ENCODE measurements at places on chromosomes 2 and 18.

- DNase-seq = no peak
These were observed 31.3 kb upstream of the PTPN4 start for GRCh38 chr2:119728421-119728820.

- no peak for DNase-seq
These were observed 235.3 kb downstream of the ZNF407 start for GRCh38 chr18:74832999-74833398.

GRCh38 chr2:215917953-215918620 is 95.3 kb downstream of the MREG start:
- no peak for DNase-seq

DNA sequence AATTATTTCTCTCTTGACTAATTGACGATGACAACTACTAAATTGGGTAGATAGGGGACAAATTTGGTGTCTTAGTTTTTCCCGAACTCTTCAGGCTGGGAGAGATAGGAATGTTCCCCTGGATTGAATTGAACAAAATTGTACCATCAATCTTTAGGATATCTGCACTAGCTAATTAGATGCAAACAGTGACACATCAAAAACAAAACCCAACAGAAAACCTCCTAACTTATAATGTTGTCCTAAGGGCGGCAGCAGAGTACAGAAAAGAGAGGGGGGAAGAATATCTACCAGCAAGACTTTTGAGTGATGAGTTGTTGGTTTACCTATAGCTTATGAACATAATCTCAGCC is 342.9 kb downstream of the INSIG2 start:
- no peak for DNase-seq

DNA sequence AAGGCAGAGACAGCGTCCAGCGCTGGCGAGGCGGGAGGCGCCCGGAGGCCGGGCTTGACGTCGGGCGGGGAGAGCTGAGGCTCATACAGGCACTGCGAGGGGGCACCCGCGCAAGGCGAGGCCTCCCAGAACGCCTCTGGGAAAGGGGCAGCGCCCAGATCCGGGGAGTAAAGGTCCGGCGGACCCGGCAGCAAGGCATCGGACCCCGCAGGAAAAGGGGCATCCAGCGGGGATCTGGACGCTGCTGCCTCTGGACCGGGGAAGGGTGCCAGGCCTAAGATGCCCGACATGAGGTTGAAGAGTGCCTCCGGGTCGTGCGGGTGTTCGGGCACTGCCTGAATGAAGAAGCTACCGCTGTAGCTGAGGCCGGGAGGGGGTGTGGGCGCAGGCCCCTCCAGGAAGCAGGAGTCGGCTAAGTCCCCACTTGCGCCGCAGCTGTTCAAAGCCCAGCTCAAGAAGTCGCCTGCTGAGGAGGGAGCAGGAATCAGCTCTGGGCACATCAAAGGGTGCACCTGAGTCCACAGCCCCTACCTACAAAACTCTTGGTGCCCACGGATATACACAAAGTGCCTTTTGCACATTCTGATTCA is 937 bp downstream of the EGR4 start:
- no peak for DNase-seq

DNA sequence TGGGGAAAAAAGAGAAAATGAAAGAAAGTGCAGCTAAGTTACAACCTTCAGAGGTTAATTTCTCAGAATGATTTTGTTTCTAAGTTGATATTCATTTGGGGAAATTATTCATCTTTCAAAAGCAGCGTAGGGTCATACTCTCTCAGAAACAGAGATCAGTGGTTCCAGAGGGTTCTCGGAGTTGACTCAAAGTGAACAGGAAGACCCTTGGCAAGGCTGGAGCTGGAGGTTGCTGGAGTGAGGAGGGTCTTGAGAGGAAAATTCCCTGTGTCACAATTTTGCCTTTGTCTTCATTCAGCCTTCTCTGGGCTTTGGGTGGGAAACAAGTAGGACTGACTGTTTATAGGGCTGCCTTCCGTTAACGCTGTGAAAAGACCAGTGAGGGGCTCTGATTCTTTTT is 168.2 kb downstream of the ICOS start:
- no peak for DNase-seq

GRCh38 chr2:67318993-67319481 is 78.1 kb upstream of the ETAA1 start:
- no peak for DNase-seq

DNA sequence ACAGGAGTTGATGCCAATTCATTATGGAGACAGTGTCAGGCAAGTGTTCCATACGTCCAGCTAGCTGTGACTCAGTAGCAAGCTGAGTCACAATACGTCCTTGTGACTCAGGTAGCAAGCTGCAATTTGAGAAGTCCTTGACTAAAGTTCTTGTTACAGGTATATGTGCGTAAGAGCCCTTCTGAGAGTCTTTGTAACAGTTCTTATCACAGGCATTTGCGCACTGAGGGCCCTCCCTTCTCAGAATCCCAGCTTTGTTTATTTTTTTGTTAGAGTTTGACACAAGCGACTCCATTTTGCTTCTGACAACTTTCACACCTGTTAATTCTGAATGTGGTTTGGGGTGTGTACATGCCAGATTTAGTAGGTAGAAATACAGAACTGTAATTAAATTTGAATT is 20.1 kb upstream of the ACMSD start:
- DNase-seq = no peak

DNA sequence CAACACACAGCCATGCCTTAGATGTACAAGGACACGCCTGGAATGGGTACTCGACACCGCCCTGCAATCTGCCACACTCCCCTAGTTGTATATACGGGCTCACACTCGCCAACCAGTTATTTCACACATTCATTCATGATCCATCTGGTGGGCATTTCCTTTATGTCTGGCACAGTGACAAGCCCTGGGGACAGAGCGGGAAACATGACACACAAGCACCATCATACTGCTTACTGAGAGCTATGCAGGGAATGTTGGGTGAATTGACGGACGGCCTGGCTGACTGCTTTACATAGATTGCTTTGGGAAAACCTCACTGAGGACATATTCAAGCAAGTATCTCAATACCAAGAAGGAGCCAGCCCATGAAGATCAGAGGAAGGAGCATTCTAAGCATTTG is 448.0 kb upstream of the SPRED2 start:
- DNase-seq = no peak

DNA sequence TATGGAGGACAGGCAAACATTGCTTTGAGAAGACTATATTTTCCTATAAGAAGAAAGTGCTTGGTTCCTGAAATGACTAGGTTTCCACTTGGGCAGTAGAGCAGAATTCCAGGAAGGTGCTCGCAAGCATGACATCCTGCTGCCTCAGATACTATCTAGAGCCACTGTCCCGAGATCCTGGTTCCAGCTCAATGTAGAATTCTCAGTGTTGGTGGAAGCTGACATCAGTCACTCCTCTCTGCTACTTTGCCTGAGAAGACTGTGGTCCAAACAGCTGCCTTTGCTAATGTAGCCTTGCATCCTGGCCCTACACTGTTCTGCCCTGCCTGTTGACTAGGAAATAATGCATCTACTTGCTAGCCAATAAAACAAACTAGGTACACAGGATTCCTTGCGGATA is 50.0 kb upstream of the ITGA6 start:
- DNase-seq = no peak

DNA sequence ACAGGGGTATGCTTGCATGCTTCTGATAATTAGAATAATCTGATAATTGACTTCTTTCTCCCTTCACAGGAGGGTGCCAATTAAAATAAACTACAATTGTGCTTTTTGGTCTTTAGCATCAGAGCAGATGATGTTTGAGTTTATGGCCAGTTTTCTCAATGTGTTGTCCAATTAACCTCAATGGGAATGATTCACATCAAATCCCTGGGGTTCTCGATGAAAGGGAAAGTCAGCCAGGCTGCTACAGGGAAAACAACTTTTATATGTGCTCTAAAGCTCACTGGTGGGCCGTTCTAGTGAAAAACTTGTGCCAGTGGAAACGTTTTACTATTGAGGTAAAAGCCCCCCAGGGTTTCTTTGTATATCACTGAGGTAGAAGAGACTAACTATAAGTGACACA is 887.3 kb upstream of the CRIM1 start:
- DNase-seq = no peak

DNA sequence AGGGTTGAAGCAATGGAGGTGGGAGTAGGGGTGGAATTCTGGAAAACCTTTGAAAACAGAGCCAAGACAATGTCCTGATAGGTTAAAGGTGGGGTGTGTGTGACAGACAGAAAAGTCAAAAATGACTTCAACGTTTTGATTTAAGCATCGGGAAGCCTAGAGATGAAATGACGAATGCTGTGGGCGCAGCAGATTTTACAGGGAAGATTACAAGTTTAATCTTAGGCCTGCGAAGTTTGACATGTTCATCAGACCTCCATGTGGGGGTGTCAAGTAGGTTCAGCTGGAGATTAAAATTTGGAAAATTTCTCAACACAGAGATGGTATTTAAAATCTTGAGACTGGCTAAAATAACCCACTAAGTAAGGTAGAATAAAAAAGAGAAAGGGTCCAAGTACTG is 453.3 kb downstream of the TXNL1 start:
- DNase-seq = no peak

GRCh38 chr2:36771671-36772070 is 75.2 kb downstream of the VIT start:
- DNase-seq = no peak

- no peak for DNase-seq
These were observed 147.7 kb downstream of the KLHL29 start for GRCh38 chr2:23532391-23533337.

- DNase-seq = peak; percentile 11
These were observed 5.8 kb upstream of the SEMA4C start for GRCh38 chr2:96875498-96876268.

DNA sequence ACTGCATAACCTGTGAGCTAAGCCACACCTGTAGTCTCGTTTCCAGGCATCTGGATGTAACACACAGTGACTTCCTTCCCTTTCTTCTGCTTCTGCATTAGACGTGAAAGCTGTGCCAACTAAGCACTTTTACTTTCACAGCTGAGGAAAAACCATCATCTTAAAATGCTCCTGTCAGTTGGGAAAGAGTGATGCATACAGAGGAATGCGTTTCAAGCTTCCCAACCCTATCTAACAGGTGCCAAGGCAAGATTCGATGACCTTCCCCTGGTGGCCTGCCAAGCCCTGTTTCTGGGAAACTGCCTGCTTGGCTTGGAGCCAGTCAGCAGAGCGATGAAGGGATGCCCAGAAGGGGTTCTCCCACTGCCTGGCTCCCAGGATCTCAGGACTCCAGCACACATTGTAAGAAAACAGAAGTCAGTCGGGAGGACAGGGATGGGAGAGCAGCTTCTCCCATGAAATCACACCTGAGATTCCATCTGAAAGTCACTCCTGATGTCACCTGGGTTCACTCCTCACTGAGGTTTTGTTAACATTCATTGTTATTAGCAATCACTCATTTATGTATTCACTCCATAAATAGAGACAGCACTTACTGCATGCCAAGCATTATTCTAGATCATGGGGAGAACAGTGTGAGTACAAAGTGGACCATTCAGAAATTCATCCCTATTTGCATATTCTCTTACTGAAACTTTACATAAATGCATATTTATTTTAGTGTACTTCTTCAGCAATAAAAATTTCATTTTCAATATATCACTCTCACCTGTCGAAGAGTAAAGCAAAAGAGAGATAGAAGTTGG is 64.1 kb downstream of the DTNA start:
- peak; percentile 46 for DNase-seq

DNA sequence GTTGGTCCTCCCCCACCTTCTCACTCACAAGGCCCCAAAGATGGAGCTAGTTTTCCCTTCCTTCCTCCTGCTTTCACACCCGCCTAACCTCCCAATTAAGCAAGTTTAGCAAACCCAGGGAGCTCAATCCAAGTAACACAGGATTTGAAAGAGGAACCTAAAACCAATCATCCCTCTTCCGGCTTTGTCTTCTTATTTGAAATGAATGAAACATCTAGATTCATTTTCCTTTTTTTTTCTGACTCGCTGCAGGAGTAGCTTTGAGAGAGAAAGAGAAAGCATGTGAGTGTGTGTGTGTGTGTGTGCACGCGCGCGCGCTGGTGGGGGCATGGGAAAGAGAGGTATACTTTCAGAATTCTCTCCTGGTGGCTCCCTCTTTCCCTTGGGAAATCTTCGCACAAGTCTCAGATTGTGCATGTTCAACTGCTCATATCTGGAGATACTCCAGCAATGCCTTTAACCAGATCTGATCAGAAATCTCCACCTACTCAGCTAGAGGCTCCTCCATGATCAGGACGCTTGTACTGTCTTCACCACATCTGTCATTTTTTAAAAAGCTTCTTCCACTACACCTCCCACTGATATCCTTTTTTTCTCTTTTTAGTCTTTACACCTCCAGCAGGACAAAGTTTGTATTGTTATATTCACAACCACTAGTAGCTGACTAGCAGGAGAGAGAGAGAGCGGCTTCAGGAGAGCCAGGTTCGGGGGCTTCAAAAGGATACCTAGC is 1.7 kb downstream of the SLC8A1 start:
- DNase-seq = peak; percentile 63

DNA sequence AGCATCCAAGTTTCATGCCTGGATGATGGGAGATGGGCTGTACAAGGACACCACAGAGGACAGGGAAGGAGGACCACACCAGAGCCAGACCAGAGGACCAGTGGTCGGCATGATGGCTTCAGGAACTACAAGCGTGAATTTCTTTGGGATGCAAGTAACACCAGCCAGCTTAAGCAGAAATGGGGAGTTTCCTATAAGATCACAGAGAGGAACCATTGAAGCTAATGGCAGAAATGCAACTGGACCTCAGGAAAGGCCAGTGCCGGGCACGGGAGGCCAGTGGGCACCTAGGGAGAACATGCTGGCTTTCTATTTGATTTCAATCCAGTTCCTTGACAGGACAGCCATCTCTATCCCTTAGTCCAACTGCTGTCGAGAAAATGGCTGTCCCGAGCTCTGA is 145.4 kb downstream of the SH3BP4 start:
- no peak for DNase-seq

- no peak for DNase-seq
These were observed 297.3 kb downstream of the ETAA1 start for GRCh38 chr2:67694445-67694844.

DNA sequence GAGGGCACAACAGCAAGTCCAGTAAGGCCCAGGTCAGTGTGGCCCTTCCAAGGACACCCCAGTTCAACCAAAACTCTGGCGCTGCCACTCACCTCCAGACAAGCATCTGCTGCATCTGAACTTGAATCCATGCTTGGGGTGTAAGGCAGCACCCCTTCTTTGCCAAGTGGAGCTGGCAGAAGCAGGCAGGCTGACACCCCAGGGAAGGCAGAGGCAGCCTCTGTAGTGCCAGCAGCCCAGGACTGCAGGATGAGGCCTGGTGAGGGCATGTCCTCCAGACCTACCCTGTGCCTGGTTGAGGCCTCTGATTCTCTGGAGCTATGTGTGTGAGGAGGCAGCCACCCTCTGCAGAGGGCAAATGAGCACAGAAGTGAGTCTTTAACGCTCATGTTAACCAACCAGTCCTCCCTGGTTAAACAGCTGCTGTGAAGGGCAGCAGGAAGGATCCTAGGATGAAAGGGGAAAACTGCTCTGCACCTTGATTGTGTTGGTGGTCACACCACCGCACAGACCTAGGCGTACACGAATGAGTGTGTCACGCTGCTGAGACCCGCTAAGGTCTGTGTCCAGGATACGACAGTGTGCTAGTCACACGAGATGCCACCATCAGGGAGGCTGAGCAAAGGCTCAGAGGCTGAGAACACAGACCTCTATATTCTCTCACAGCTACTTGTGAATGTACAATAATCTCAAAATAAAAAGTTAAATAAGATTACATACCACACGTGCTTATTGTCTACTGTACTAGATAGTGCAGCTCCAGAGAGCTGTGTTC is 2.2 kb downstream of the PARD6G start:
- DNase-seq = no peak
